NCI-H1694 (cell line): ENCODE measurements at places on chromosomes 3 and 15.

DNA sequence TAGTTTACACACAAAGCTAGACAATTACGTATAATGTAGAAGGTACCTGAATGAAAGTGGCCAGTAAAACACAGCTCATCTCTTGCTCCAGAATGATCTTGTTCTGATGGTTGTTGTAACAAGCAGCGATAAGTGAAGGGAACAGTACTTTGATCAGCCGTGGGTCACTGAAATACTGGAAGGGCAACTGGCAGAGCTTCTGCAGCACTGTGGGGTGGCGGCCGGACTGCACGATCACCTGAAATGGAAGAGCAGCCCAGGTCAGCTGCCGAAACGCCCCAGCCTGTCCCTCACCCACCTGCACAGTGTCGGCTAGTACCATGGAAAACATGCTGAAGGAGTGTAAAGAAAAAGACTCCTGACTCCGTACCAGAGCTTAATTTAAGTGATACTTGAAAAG is 17.3 kb downstream of the ISL2 start:
- DNase-seq: no peak

GRCh38 chr3:146637871-146638270 is 32.7 kb upstream of the PLSCR5 start:
- no peak for DNase-seq

DNA sequence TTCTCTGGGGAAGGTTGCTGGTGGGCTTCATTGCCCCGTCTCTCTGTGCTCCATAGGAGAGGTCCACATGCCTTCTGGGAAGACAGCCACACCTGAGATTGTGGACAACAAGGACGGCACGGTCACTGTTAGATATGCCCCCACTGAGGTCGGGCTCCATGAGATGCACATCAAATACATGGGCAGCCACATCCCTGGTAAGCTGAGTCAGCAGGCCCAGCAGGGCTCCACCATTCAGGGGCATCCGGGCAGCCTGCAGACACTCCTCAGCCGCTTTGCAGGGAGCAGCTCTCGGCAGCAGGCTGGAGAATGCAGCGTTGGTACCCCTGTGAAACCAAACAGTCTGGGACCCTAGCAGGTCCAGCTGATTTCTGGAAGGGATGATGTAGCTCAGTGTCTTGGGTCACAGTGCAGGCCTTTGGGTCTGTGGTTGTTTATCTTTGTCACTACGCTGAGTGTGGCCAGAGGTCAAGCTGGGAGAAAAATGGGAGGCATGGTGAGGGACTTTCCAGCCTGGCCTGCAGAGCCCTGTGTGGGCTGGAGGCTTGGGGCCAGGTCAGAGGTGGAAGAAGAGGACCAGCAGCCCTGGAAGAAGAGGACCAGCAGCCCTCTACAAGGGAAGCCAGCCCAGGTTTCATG is 67.2 kb downstream of the DNASE1L3 start:
- no peak for DNase-seq

- DNase-seq: no peak
Observed at GRCh38 chr15:64235552-64235951, 72.7 kb upstream of the PPIB start.

DNA sequence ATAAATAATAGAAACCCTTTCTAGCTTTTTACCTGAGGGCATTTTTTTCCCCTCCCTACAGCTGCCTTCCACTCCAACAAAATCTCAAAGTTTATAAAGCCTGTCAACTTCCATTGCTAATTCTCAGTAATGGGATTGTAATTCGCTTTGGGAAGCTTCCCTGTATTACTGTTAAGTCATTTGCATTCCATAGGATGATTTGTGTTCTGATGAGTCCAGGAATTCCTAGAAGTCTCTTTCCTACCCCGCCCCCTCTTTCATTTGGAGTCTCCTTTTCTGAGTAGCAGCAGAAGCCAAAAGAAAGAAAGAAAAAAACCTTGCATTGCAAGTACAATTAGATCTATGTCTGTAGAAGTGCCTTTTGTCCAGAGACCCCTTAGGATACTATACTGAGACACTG is 1033.3 kb downstream of the IGSF11 start:
- DNase-seq: no peak

DNA sequence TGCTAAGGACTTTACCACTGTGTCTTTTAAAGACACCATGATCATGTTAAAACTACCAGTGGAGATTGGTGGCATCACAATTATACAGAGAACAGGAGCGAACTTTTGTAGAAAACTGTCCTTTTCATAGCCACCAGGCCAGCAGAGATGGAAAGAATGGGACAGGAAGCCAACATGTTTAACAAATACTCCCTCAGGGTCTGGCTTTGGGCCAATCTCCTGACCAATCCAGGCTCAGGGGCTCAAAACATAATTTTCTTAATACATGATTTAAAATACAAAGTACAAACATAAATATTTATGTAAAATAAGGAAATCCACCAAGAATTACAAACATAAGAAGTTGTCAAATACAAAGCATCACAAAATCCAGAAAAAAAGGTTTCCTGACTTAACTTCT is 266.0 kb downstream of the VPS13C start:
- DNase-seq: no peak

GRCh38 chr15:63712828-63713520 is 115.8 kb downstream of the FBXL22 start:
- DNase-seq: no peak

GRCh38 chr3:8529181-8529637 is 27.6 kb downstream of the LMCD1 start:
- no peak for DNase-seq

GRCh38 chr3:178655488-178655887 is 119.3 kb downstream of the KCNMB2 start:
- no peak for DNase-seq

- DNase-seq: no peak
Observed at GRCh38 chr3:73556520-73557372, 68.0 kb downstream of the PDZRN3 start.

- peak; percentile 83 for DNase-seq
Observed at GRCh38 chr15:51982013-51982769, 10.6 kb upstream of the LEO1 start.

- no peak for DNase-seq
Observed at GRCh38 chr3:149494759-149495580, 20.5 kb downstream of the TM4SF4 start.

- no peak for DNase-seq
Observed at GRCh38 chr3:148344521-148344920, 353.2 kb upstream of the AGTR1 start.

DNA sequence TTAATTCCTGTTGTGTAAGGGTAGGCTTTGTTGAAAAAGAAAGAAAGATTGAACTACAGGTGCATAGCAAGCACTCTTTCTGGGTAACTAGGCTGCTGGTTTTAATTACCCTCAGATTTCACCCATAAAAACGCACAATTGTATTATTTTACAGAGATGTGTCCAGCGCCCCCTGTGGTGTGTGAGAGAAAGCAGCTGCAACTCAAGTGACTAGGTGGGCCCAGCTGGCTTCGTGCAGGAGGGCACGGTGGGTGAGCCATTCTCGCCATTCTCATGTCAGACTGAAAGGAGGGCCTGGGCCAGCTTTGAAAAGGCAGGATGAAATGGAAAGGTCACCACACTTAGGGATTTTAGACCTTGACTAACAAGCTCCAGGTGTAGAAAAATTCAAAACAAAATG is 122.6 kb downstream of the LRIG1 start:
- no peak for DNase-seq

- no peak for DNase-seq
Observed at GRCh38 chr15:69838338-69838737, 259.4 kb downstream of the TLE3 start.

DNA sequence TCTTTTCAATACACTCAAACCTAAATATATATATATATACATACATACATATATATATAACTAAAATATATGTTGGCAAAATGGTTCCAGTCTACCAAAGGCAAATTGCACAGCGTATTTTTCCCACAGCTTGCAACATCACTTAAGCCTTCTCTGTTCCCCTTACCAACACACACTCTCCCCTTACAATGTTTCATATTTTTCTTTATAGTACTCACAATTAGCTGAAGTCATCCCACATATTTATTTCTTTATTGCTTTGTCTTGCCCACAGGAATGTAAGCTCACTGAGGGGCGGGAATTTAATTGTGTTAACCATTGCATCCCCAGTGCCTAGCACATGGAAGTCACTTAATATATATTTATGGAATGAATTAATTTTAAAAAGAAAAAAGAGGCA is 288.3 kb downstream of the ULK4 start:
- DNase-seq: no peak

- DNase-seq: no peak
Observed at GRCh38 chr3:46485779-46486175, 12.0 kb upstream of the RTP3 start.

DNA sequence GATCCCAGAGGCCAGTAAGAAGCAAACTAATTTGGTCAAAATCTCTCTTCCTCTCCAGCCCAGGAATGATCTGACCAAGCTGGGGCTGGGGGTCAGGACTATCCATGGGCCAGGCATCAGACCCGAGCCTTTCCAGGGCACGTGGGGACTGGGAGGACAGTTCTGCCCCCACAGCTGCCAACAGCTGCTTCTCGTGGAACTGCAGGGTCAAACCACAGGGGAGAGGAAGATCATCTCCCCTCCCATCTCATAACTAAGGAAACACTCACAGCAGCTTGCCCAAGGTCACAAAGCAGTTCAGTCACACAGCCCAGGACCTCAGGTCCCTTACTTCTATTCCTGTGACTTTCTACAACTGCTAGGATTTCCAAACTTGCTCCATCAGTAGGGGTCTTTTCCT is 47.1 kb downstream of the DAPK2 start:
- DNase-seq: no peak

GRCh38 chr15:100515758-100516157 is 13.0 kb downstream of the CERS3 start:
- no peak for DNase-seq

GRCh38 chr15:67170143-67170925 is 84.1 kb downstream of the AAGAB start:
- DNase-seq: no peak

DNA sequence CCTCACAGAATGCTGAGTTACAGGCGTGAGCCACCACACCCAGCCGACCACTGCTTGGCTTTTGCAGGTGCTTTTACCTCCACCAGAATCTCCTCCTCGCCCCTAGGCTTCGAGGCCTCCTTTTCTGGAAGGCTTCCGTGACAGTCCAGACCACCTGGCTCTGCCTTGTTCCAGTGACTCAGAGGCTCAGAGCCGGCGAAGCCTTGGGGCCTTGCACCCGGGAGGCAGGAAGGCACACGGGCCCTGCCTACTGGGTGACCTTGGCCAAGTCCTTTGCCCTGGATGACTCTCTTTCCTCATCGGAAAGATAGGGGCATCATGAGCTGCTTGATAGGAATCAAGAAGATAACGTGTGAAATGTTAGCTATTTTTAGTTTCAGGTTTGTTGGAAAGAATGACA is 31.3 kb upstream of the FURIN start:
- DNase-seq: no peak

DNA sequence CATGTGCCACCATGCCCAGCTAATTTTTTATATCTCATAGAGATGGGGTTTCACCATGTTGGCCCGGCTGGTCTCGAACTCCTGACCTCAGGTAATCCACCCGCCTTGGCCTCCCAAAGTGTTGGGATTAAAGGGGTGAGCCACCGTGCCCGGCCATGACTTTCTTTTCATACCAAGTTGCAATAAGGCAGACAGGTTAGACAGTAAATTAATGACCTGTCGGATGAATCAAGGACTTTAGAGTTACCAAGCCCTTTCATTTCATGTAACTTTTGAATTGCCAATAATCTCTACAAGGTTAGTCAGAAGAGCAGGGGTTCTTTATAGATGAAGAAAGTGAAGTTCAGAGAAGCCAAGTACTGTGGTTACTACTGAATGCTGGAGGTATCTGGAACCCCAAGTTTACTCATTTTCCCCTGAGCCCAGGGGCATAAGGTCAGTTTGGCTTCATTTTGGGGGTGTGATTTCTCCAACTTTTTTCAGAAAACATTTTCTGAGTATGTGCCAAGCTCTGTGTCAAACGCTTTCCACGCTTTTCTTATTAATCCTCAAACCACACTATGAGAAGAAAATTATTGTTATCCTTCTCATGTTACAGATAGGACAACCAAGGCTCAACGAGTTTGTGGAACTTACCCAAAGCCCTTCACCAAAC is 11.9 kb downstream of the PRICKLE2 start:
- DNase-seq: no peak

DNA sequence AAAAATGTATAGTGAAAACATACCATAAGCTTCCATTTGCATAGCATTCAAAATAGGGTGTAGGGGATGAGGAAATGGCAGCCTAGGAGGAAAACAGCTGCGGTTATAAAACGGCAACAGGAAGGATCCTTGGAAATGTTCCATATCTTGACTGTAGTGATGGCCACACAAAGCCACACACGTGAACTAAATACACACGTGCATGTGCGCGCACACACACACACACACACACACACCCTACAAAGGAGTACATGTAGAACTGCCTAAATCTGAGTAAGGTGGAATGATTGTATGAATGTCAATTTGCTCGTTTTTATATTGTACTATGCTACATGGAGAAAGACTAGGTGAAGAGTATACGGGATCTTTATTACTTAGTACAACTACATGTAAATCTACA is 3.9 kb upstream of the IREB2 start:
- no peak for DNase-seq

DNA sequence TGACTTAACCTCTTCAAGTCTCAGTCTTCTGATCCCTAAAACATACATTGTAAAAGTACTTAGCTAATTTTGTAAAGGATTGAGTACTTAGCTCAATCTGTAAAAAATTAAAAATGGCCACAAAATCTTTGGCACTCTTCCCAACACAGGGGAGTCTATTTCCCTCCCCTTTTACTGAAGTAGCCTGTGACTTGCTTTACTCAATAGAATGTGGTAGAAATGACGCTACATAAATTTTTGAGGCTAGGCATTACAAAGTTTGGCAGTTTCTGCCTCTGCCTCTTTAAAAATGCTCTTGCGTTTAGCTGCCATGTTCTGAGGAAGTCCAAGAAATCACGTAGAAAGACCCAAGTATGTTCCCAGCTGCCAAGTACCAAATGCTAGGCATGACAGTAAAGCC is 80.2 kb downstream of the CBLB start:
- no peak for DNase-seq

DNA sequence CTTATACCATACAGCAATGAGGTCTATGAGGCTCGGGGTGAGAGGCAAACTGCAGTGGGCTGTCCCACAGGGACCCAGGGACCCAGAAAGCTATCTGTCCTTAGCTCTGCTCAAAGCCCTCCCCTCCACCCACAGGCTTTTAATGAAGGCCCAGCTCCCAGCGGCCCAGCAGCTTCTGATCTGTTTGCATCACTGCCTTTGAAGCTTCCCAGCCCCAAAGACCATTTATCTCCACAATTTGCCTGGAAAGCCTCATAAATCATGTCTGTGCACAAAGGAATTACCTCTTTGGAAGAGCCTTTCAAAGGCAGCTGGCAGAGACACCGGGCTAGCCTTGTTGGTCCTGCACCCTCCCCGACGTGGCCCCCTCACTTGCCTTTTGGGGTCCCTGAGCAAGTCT is 123.9 kb downstream of the RAB11A start:
- DNase-seq: peak; percentile 3

- DNase-seq: no peak
Observed at GRCh38 chr3:101676765-101677435, at the start of gene ZBTB11. Gene ZBTB11 (minus strand): TSS chr3:101677132. CDS start chr3:101676914, 218 bp downstream.

- no peak for DNase-seq
Observed at GRCh38 chr3:120487191-120487650, 36.4 kb upstream of the FSTL1 start.

GRCh38 chr3:86234506-86235254 is 756.3 kb downstream of the VGLL3 start:
- DNase-seq: no peak

- peak; percentile 7 for DNase-seq
Observed at GRCh38 chr3:113495035-113495434, 19.9 kb downstream of the SPICE1 start.

- DNase-seq: no peak
Observed at GRCh38 chr3:128319741-128320141, 146.9 kb downstream of the DNAJB8 start.

- no peak for DNase-seq
Observed at GRCh38 chr15:98927996-98928395, 79.6 kb downstream of the PGPEP1L start.
